ENCODE measurements at places on chromosomes 6 and 20. TPM values are rescaled to one million over a fixed set of nuclear protein-coding genes. Genes with fewer than 3 reads are reported as not detected.

ADRM1 gene
- 87.5 TPM for polyA plus RNA-seq

PPP1R14C gene
- 92.8 TPM for polyA plus RNA-seq

ULBP2 gene
- polyA plus RNA-seq, result 1.1 TPM

CEP85L gene
- 3.8 TPM for polyA plus RNA-seq

PNPLA1 gene
- not detected for polyA plus RNA-seq

PACSIN1 gene
- 14.0 TPM for polyA plus RNA-seq

PRL gene
- polyA plus RNA-seq, result not detected

SFTA2 gene
- not detected for polyA plus RNA-seq

ZNF311 gene
- polyA plus RNA-seq, result 0.63 TPM

HLA-DRA gene
- 66.7 TPM for polyA plus RNA-seq

RAET1L gene
- not detected for polyA plus RNA-seq

KIAA0408 gene
- 2.3 TPM for polyA plus RNA-seq

CAP2 gene
- 66.1 TPM for polyA plus RNA-seq

MCCD1 gene
- not detected for polyA plus RNA-seq

FNDC11 gene
- 0.14 TPM for polyA plus RNA-seq

AVP gene
- not detected for polyA plus RNA-seq

PERP gene
- 35.9 TPM for polyA plus RNA-seq

TUBB1 gene
- 0.09 TPM for polyA plus RNA-seq

PCMTD2 gene
- 44.1 TPM for polyA plus RNA-seq

FAM209B gene
- polyA plus RNA-seq, result 0.84 TPM

NRN1 gene
- polyA plus RNA-seq, result 14.1 TPM

MEI4 gene
- 0.59 TPM for polyA plus RNA-seq

KLHDC3 gene
- 170 TPM for polyA plus RNA-seq

GSTA3 gene
- polyA plus RNA-seq, result not detected

ABHD16B gene
- polyA plus RNA-seq, result 0.54 TPM

GCNT2 gene
- polyA plus RNA-seq, result 3.4 TPM

IL17F gene
- polyA plus RNA-seq, result not detected

HLA-F gene
- 46.7 TPM for polyA plus RNA-seq

SCUBE3 gene
- polyA plus RNA-seq, result 0.38 TPM

KCNS1 gene
- polyA plus RNA-seq, result 0.27 TPM

BFSP1 gene
- polyA plus RNA-seq, result 0.59 TPM

SUMO4 gene
- polyA plus RNA-seq, result 0.32 TPM

ECT2L gene
- 0.23 TPM for polyA plus RNA-seq

PDYN gene
- polyA plus RNA-seq, result not detected

GMDS gene
- 8.1 TPM for polyA plus RNA-seq

EYS gene
- 0.02 TPM for polyA plus RNA-seq

PNLDC1 gene
- polyA plus RNA-seq, result 0.43 TPM

NDUFAF4 gene
- polyA plus RNA-seq, result 72.5 TPM

DUSP15 gene
- polyA plus RNA-seq, result 11.0 TPM

IP6K3 gene
- 14.4 TPM for polyA plus RNA-seq

LKAAEAR1 gene
- 0.41 TPM for polyA plus RNA-seq

TGM3 gene
- 0.05 TPM for polyA plus RNA-seq

DEF6 gene
- 1.3 TPM for polyA plus RNA-seq

AGPAT4 gene
- 1.5 TPM for polyA plus RNA-seq

CNKSR3 gene
- polyA plus RNA-seq, result 7.9 TPM

SLC22A2 gene
- polyA plus RNA-seq, result 0.05 TPM

RNF144B gene
- polyA plus RNA-seq, result 7.1 TPM

CD109 gene
- 6.6 TPM for polyA plus RNA-seq

COL12A1 gene
- 5.4 TPM for polyA plus RNA-seq

DTD1 gene
- polyA plus RNA-seq, result 11.5 TPM

DTNBP1 gene
- polyA plus RNA-seq, result 17.2 TPM

PRELID3B gene
- polyA plus RNA-seq, result 18.3 TPM

RBM12 gene
- polyA plus RNA-seq, result 8.7 TPM

SPATS1 gene
- not detected for polyA plus RNA-seq

ZBTB9 gene
- polyA plus RNA-seq, result 2.8 TPM

PMEPA1 gene
- polyA plus RNA-seq, result 17.3 TPM

MCHR2 gene
- not detected for polyA plus RNA-seq

SIRPD gene
- polyA plus RNA-seq, result not detected

RBPJL gene
- polyA plus RNA-seq, result not detected

SPATA2 gene
- 5.5 TPM for polyA plus RNA-seq
